ENCODE measurements at places on chromosomes 13 and 19.

DNA sequence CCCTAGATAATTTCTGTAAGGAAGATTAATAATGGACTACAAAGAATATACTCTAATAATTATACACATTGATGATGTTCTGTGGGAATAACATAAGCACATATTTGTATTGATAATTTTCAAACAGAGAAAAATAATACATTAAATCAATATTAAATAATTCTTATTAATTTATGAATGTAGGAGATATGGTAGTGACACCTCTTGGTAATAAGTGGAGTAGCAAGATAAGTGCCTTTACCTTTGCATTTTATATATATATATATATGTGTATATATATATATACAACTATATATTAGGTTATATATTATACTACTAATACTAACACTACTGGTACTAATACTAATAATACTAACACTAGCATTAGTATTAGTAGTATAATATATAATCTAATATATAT lies 905.8 kb downstream of the SLITRK1 start:
- ATAC-seq: no peak

DNA sequence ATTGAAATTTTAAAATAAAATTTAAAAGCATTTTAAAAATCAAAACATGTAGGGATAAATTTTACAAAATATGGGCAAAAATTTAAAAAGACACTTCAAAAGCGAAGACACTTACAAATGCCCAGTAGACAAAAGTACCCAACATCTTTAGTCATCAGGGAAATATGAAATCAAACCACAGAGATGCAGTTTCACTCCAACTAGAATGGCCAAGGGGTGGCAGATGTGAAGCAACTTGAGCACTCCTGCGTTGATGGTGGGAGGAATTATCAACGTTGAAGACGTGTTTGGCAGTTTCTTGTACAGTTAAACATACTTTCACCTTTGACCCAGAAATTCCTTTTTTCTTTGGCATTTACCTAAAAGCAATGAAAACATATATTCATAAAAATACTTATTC lies 518.0 kb upstream of the SGCG start:
- no peak for ATAC-seq

DNA sequence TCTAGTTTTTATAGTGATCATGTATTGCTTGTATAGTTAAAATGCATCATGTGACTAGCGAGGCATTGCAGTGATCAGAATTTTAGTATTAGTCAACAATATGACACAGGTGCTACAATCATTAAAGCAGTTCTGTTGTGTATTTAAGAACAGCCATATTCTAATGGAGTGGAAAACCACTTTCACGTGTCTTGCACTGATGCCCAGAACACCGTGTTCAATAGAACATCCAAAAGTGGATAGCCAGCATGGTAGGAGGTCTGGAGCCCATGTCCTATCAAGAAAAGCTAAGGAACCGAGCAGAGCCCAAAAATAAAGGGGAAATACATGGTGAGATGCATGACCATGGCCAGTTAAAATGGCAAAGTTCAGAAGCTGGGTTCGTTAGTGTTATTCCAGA lies 55.1 kb downstream of the FGF14 start:
- no peak for ATAC-seq

- ATAC-seq: no peak
Observed at GRCh38 chr19:29680447-29680846, 15.2 kb downstream of the PLEKHF1 start.

GRCh38 chr13:83024955-83025594 lies 857.2 kb downstream of the SLITRK1 start:
- ATAC-seq: no peak
